BJ (cell line): ENCODE measurements at places on chromosomes 16 and 17.

DNA sequence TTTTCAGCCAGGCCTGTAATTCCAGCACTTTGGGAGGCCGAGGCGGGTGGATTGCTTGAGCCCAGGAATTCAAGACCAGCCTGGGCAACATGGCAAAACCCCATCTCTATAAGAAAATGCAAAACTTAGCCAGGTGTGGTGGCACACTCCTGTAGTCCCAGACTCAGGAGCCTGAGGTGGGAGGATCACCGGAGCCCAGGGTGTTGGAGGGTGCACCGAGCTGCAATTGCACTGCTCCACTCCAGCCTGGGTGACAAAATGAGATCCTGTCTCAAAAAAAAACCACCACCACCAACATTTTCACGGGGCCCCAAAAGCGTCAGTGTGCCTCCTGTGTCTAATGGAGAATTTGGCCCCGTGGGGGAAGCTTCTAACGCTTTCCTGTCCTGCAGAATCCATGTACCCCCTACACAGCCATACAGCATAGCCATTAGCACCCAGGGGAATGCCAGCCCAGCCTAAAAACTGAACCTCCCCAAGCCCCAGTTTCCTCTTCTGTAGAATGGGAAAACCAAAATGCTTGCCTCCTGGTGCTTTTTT is 22.2 kb upstream of the MAP3K14 start:
- no peak for DNase-seq

GRCh38 chr16:84003038-84003437 is 35.0 kb downstream of the NECAB2 start:
- no peak for DNase-seq

DNA sequence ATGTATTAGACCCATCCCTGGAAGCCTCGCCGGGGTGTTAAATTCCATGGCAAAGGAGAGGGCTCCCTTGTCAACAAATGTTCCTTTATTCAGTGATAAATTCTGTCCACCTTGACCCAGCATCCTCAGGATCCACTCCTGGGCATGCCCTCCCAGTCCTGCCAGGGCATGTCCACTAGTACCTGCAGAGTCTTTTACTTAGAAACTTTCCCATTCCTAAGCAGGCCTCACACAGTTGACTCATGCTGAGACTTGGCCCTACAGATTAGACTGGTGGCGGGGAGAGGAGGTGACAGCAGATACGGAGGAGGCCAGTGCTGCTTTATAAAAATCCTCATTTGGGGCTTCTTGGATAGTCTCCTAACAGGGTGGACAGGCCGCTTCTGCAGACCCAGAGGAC is 88.8 kb downstream of the CYLD start:
- DNase-seq = no peak

DNA sequence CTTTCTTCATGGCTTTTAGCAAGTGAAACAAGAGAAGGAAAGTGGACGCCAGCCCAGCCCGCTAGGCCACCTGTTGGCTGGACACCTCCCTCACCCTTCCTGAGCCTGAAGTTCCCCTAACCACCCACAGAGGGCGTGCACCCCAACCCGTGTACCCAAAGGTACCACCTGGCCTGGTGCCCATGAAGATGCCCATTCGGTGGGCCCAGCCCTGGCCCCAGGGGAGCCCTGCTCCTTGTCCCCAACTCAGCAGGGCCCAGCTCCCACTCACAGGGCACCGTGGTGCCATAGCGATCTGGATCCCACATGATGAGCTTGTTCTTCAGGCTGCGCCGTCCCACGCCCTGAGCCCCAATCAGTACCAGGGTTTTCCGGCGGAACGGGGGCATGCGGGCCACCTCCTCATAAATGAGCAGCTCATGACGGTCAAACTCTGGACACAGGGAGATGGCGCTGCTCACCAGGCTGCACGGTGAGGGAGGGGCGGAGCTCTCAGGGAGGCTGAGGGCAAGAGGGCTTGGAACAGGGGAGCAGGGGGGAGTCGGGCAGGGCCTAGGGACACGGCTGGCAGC is 26.8 kb downstream of the MPP2 start:
- no peak for DNase-seq

DNA sequence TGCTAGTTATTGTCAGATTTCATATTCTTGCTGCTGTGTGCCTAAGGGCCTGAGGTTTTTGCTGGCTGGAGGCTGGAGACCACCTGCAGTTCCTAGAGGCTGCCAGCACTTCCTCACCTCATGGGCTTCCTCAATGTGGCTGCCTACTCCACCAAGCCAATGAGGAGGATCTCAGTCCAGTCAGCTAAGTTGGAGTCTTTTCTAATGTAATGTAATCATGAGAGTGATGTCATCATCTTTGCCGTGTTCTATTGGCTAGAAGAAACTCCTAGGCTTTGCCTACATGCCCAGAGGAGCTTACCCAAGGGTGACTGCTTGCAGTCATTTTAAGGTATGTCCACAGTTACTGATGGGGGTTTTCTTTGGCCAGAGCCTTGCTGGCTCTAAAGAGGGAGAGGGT is 53.0 kb downstream of the SOCS3 start:
- no peak for DNase-seq

DNA sequence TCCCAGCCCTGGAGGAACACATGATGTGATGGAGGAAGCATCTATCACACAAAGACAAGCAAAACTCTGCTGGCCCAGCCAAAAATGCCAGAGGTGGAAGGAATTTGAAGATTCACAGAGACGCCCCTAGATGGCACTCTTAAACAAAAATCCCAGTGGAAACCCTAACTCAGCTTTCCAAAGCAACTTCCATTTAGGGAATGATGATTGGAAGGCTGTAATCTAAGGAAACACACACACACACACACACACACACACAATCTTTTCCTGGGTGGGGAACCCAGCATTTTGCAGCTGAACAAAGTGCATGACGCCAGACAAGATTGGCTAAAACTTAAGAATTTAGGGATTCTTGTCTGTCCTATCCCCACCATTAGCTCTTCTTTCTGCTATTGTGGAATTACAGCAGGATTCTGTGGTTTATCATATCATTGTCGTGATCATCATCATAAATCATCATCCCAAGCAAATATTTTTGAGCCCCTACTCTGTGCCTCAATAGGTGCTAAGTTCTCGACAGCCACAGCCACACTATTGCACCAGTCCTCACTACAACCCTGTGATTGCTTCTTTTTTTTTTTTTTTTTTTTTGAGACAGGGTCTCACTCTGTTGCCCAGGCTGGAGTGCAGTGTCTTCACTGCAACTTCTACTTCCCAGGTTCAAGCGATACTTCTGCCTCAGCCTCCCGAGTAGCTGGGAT is 1.6 kb upstream of the LDAF1 start:
- no peak for DNase-seq

DNA sequence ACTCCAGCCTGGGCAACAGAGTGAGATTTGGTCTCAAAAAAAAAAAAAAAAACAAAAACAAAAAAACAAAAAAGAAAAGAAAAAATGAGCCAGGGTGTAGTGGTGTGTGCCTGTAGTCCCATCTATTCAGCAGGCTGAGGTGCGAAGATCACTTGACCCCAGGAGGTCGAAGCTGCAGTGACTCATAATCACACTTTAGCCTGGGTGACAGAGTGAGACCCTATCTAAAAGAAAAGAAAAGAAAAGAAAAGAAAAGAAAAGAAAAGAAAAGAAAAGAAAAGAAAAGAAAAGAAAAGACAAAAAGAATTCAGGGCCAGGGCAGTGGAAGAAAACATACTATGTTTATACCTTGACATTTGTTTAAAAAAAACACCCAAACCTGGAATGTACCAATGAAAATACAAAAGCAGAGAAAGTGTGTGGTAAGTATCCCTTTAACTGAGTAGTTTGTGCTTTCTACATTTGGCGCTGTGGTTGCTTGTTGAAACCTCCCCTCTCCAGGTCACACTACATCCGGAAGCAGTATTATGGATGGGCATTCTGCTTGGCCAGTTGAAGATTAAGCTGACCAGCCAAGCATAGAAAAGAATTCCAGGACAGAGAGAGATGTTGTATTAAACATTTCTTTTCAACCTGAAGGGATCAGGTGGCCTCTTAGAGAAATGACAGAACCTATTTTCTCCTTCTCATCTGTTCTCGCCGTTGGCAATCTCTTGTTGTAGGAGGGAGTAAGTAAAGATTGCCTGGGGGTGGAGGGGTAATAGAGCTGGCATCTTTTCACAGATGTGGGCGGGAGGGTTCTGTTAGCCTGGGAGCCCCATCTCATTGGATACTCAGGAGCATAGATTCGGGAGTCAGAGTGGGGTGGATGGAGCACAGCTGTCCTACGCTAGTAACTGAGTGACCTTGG is 12.1 kb upstream of the PRKCB start:
- no peak for DNase-seq

DNA sequence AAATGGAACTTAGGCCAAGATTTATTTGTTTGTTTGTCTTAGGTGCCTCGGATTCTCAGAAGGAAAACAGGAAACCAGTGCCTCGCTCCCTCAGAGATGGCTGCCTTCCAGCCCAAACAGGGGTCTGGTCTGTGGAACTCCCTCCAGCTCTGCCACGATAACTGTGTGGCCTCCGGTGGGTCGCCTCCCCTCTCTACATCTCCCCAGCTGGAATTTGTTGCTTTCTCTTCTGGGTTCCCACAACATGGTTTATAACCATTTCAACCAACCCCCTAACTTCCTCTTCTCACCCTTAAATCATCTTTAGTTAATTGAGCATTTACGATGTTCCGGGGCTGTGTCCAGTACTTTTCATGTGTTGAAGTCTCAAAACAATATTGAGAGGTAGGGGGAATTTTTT is 30.9 kb upstream of the PLLP start:
- no peak for DNase-seq

DNA sequence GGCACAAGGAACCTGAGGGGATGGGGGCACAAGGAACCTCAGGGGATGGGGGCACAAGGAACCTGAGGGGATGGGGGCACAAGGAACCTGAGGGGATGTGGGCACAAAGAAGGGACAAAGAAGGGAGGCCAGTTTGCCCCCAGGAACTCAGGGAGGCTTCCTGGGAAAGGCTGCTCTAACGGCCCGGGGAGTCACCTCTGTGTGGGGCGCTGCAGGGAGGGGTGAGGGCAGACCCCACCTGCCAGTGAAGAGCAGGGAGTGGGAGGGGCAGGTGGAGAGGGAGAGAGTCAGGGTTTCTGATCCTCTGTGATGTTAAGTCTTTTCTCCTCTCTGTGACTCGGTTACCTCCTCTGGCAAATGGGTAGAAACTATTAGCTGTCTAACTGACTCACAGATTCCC is 57.7 kb downstream of the TIMM22 start:
- no peak for DNase-seq

- DNase-seq = no peak
Observed at GRCh38 chr16:80015566-80015965, 415.0 kb upstream of the MAF start.

- DNase-seq = no peak
Observed at GRCh38 chr17:14454746-14455145, 153.9 kb downstream of the HS3ST3B1 start.

DNA sequence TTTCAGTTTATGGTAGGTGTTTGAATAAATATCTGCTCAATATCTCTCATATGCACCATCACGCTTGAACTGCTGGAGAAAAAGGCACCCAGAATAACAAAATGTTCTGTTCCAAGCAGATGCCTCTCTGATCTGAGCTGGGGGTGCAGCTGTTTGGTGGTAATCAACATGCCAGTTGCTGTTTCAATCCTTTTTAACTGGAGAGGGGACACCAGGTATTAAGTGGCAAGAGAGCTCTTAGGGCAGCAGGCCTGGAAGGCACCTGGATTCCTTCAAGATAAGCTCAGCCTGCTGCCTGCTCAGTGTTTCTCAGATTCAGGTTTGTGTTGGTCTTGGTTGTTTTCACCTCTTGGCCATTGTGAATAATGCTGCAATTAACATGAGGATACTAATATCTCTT is 27.2 kb upstream of the VAT1L start:
- DNase-seq = no peak

- DNase-seq = no peak
Observed at GRCh38 chr16:54655121-54655590, 275.5 kb upstream of the IRX5 start.

DNA sequence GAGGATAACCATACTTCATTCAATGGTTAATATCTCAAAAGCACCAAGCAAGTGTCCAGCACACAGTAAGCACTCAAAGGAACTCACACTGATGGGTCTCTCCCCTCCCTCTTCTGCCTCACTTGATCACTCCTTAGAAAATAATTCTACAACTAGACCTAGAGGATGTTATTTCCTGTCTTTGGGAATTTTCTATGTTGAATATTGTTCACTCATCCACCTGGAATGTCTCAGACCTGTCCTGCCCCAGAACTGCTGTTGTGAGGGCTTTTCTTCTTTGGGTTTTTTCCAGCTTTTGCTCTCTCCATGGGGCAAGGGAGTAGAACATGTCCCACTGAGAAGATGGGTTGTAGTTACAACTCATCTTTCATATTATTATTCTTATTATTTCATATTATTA is 25.3 kb downstream of the NXPH3 start:
- DNase-seq = no peak

DNA sequence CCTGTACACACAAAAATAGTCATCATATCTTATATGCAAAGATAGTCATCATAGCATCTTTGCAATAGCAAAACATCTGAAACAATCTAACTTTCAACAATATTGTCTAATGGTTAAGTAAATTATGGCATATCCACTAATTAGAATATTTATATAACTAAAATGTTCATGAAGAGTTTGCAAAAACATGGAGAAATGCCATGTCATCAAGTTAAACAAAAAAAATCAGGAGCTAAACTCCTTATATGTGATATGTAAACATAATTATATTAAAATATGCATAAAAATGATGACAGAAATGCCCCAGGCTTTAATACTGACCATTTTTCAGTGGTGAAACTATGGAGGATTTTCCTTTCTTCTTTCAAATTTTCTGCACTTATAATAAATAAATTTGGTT is 22.3 kb upstream of the XYLT1 start:
- no peak for DNase-seq

DNA sequence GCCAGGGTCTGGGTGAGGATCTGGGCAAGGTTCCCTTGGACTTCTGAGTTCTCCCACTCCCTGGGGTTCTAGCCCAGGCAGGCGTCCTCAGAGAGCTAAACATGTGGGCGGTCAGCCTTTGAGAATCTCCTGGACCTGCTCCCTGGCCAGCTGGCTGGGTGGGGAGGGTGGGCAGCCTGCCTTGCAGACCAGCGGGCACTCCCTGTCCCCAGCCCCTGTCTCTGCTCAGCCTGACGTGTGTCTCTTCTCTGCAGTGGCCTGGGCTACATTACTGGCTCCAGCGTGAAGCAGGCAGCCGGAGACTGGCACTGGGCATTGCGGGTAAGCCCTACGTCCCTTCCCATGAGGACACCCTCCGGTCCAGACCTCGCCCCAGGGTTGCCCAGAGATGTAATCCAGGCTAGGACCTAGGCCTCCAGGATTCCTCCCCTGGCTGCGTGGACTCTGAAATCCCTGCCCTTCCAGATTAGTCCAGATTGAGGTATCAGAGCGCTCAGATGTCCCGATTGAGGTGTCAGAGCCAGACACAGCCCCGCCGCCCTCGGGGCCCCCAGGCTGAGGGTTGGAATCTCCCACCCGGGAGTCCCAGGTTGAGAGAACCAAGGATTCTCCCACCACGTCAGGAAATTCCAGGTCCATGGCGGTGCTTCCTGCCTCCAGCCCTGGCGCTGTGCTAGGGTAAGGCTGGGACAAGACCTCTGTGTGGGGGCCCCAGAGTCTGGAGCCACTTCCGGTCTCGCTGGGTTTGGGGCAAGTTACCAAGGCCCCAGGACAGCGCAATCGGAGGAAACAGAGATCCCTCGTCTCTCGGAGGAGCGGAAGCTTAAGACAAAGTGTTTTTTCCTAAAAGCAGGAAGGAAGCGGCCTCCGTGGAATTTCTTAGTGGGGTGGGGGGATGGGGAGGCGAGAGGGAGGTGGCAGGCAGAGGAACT is 24.1 kb downstream of the MYBBP1A start:
- DNase-seq = no peak

- DNase-seq = no peak
Observed at GRCh38 chr16:15907863-15908478, 19.6 kb upstream of the CEP20 start.
